Umbilical cord (tissue), 2 donors: ENCODE measurements at places on chromosomes 11 and 22.

- no peak for DNase-seq
Observed at GRCh38 chr11:95451682-95452081, 220.7 kb upstream of the SESN3 start.

DNA sequence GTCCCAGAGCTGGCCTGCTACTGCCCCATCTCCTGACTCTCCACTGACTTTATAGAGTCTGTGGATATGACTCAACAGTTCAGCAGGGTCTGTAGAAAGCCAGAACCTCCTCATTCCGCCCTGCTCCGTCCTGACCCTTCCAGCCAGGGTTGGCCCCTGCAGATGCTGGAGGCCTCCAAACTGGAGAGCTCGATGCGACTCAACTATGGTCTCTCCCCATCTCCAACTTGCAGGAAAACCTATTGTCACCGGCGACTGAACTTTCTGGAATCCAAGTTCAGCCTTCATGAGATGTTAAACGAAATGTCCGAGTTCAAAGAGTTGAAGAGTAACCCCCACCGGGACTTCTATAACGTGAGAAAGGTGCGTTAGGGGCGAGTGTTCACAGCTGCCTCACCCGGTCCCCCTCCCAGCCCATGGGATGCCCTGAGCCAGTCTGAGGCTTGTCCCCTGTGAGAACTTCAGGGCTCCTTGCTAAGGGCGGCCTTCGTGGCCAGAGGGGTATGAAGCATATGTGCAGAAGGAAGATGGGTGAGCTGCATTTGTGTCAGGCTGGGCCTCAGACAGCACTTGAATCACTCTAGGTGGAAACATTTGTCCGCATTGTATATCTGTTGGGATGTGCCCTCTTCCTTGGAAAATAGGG, 32.1 kb downstream of the AMPD3 start:
- DNase-seq: no peak

GRCh38 chr11:6587360-6587953, 16.0 kb downstream of the RRP8 start:
- DNase-seq: no peak

- DNase-seq: no peak
Observed at GRCh38 chr11:69328231-69328630, 34.3 kb downstream of the MYEOV start.

DNA sequence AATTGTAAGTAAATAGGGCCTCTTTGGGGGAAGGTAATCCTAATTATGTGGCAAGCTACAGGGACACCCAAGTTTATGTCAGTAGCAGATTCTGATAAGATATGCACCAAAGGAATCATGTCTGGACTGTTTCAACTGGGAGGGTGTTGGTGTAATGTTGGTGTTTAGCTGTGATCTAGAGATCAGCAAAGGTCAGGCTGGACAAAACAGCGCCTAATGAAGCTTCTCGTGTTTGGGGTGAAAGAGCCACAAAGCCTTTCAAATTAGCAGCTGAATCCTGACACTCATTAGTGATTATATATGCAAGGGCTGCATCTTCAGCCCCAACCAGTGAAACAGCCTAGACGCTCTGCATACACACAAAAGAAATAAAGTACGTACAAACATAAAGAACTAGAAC, 106.3 kb downstream of the MPPED2 start:
- no peak for DNase-seq
